ENCODE measurements at places on chromosomes 12 and 14.

DNA sequence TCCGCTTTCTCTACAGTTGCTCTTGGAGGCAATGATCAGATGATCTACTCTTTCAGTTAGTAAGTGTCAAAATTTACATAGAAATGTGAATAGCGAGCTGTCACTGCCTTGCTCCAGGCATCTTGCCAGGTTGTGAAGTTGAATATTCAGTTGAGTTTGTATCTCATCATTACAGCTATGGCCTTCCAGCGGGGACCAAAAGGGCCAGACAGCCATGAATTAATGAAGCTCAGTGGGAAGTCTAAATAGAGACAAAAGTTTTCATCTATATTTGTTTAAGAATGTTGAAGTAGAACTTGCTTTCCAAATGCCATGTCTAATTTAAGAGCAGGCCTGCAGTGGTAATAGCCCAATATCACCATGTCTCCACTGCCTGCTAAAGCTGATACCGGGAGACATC lies 387.8 kb downstream of the FLRT2 start:
- DNase-seq = no peak

DNA sequence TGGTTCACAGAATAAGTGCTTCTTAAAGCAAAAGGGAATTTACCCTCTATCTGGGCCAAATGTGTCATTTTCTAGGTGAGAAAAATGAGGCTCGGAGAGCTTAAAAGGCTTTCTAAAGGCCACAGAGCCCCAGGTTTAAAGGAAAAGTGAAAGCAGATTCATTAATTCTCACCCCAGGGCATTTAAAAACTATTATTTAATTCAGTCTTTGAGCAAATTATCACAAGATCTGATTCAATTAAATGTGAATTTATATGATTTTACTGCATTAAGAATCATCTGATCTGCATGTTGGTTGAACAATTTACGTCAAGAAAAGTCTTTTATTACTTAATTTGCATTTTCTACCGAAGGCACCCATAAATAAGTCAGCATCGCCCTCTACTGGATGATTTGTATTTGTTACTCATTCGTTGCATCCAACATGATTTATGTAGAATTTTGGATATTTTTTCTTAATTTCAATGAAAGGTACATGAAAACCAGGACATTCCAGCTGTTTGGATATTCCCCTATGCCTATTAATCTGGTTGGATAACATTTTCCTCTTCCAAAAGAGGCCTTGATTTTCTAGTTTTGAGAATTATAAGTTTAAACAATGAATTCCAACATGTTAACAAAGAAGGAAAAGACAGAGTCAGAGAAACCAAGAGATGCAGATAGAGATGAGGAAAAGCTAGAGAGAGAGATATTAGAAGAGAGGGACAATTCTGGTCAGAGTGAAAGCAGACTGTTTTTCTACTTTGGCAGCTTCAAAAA lies 19.1 kb upstream of the DHRS7 start:
- no peak for DNase-seq

DNA sequence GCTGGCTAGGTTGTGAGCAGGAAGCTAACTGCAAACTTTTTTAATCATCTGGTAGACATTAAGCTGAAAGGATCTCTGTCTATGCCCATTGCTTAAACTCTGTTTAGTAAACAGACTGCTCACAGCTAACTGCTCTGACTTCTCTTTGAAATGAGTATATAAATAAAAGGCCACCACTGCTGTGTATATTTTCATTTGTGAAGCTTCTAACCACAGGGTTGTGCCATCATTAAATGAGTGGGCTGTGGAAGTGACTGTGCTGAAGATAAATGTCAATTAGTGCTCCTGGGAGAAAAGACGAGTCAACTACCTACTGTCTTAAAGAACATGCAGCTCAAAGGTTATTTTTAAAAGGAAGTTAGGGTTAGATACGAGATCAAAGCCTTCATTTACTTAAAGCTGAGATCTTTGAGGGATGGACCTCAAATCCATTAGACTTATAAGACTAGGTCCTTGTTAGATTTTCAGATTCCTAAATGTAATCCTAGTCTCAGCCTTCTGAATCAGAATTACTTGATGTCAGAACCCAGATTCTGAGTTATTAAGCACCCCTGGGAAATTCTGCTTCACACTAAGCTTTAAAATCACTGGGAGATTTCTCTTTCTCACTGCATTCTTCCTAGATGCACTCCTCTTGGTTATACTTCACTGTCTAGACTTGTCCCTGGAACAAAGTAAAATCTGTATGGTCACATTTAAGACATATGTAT lies 213.1 kb upstream of the FLRT2 start:
- DNase-seq = no peak

DNA sequence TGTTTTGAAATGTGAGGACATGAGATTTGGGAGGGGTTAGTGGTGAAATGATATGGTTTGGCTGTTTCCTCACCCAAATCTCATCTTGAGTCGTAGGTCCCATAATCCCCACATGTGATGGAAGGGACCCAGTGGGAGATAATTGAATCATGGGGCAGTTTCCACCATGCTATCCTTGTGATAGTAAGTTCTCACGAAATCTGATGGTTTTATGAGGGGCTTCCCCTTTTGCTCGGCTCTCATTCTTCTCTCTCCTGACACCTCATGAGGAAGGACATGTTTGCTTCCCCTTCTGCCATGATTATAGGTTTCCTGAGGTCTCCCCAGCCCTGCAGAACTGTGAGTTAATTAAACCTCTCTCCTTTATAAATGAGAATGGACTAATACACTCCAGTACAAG lies 18.0 kb downstream of the GALNT6 start:
- DNase-seq = no peak

DNA sequence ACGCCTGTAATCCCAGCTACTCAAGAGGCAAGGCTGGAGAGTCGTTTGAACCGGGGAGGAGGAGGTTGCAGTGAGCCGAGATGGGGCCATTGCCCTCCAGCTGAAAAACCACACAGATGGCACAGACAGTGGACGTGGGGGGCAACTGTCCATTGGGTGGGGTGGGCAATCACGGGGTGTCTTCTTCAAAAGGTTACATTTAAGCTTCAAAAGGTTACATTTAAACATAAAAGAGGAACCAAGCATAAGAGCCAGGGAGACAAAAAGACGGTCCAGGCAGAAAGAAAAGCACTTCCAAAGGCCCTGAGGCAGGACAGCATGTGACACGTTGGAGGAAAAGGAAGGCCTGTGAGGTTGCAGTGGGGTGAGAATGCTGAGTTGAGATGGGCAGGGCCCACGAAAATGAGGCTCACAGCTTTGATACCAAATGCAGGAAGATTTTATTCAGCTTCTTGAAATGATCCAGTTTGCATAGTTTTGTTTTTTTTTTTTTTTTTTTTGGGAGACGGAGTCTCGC lies 10.7 kb downstream of the SCARB1 start:
- no peak for DNase-seq

- no peak for DNase-seq
Observed at GRCh38 chr12:121238604-121239350, 28.8 kb downstream of the P2RX4 start.

GRCh38 chr12:72270246-72270645 lies 1.9 kb upstream of the TRHDE start:
- DNase-seq = no peak

DNA sequence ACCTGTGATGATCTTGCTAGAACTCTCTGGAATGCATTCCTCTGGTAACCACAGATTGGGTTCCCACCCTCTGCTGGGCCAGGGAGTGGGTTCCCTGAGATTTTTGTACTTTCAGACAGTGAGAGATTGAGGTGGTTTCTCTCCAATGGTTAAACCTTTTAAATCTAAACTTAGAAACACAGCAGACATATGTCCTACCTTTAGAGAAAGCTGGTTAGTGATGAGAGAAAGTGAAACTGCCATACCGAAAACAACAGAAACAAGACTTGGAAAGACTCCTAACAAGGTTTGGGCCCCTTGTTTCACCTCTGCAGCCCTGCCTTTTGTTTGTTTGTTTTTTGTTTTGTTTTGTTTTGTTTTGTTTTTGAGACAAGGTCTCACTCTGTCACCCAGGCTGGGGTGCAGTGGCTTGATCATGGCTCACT lies 9.7 kb upstream of the SGPP1 start:
- DNase-seq = no peak

GRCh38 chr14:33120341-33120740 lies 181.7 kb downstream of the NPAS3 start:
- DNase-seq = no peak

DNA sequence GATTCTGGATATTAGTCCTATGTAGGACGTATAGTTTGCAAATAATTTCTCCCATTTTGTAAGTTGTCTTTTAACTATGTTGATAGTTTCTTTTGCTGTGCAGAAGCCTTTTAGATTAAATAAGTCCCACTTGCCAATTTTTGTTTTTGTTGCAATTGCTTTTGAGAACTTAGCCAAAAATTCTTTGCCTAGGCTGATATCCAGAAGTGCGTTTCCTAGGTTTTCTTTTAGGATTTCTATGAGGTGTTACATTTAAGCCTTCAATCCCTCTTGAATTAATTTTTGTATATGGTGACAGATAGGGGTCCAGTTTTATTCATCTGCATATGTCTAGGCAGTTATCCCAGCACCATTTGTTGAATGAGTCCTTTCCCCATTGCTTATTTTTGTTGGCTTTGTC lies 264.4 kb upstream of the OR4E1 start:
- no peak for DNase-seq

GRCh38 chr14:74804219-74804825 lies 41.2 kb downstream of the YLPM1 start:
- no peak for DNase-seq

GRCh38 chr12:25069224-25069623 lies 120.3 kb upstream of the BCAT1 start:
- DNase-seq = no peak

DNA sequence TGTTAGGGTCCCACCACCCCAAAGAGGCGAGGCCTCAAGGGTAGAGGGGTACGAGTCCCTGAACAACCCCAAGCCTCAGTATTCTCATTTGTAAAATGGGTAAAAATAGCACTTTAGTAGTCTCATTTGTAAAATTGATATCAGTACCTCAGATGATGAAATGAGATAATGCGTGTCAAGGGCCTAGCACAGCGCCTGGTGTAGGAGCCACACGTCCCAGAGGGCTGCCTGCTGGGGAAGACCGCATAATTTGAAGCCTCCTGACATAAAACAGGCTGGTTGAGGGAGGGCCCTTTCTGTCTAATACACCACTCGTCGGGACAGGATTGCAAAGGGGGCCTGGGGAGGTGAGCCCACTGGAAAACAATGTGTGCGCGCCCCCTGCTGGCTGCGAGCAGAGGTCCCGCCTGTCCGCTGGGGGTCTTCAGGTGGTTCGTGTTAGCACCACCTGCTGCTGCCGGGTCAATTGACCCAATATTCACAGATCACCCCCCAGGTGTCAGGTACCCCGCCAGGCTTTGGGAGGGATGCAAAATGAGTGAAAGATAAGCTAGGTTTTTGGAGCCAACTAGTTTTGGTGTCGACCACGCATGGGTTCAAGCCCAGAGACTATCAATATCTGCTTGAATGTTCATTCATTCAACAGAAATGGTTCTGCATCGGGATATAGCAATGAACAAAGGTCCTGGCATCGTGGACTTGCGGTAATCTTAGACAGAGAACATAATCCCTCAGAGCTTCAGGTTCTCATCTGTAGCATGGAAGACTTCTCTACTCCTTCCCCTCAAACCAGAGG lies 24.7 kb upstream of the IRF2BPL start:
- peak; percentile 42 for DNase-seq

DNA sequence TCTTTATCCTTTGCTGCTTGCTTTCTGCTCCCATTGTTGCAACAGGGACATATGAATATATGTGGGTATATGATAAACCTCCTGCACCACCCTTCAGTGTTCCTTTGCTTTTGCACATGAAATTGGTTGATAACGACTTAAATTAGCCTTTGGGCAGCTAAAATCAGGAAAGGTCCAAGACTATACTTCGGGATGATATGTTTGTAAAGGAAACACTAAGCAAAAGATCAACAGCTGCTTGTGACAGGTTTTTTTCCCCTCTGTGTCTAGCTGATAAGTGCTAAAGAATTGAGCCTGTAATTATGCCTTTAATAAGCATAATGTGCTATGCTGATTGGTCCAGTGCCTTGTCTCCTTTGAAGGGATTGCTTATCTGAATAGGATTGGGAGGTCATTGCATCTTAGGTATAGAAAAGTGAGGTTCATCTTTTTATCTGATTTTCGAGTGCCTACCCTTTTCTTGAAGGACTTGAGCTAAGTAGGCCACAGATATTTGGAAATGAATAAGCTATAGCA lies 59.4 kb downstream of the PPHLN1 start:
- DNase-seq = no peak

GRCh38 chr12:60391051-60391450 lies 795.2 kb downstream of the SLC16A7 start:
- no peak for DNase-seq

- DNase-seq = no peak
Observed at GRCh38 chr14:51564986-51565604, 86.6 kb upstream of the FRMD6 start.

DNA sequence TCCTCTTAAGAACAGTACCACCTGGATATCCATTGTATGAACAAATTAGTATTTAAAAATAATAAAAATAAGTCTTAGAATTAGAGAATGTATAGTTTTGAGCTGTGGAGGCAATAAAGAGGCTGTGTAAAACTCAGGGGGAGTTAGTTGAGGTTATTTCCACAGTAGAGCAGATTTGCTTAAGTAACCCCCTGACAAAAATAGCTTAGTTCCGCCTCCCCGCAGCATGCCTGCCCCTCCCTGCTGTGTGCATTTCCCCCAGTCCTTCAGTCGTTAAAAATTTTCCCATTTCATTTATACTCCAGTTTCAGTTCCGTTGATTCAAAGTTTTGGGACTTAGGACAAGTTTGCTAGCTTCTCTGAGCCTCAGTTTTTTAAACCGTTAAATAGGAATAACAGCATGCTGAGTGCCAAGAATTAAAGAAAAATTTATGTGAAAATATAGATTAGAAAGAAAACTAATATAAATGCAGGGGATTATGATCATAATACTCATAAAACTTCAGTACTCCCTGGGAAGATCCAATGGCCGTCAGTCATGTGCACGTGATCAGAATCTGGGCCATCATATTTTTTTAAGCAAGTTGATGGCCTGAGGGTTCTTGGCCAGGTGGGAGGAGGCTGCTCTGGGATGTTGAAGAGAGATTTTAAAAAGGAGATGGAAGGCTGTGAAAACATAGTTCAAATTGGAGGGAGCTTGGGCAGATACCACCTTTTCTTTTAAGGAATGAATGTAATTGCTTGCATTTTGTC lies 14.5 kb upstream of the SLC38A2 start:
- no peak for DNase-seq

DNA sequence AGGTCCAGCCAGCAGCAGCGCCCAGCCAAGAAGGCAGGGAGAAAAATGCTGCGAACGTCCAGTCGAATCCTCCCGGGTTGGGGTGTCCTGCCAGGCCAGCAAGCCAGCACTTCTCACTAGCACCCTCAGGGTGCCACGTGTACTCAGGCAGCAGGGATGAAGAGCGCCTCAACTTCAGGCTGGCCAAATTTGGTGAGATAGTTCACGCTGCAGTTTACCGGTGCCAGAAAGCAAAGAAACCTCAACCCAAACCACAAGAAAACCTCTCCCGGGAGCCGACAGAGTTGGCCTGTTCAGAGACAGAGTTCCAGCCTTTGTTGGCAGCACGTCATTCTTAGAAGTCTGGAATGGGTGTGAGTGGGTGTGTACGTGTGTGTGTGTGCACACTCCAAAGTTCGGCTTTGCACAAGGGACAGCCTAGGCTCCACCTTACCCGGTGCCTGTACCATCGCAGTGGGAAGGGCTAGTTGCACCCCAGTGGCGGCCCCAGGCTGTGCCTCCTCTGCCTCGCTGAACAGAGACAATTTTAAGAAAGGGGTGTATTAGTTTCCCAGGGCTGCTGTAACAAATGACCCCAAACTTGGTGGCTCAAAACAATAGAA lies 42.1 kb downstream of the ELK3 start:
- DNase-seq = peak; percentile 39

GRCh38 chr14:38070061-38070588 lies 137.6 kb upstream of the SSTR1 start:
- no peak for DNase-seq

GRCh38 chr14:64095620-64096019 lies 198.6 kb downstream of the ESR2 start:
- no peak for DNase-seq
